Activated naive CD4-positive, alpha-beta T cell treated with anti-CD3 and anti-CD28 coated beads, Interleukin-2, amount 50 U/mL, for 16 hours (primary cell): ENCODE measurements at places on chromosomes 1 and 21.

GRCh38 chr1:226863446-226863845 lies 7.0 kb upstream of the PSEN2 start:
- no peak for DNase-seq

- no peak for DNase-seq
Observed at GRCh38 chr21:38997051-38997842, 186.0 kb downstream of the PSMG1 start.

DNA sequence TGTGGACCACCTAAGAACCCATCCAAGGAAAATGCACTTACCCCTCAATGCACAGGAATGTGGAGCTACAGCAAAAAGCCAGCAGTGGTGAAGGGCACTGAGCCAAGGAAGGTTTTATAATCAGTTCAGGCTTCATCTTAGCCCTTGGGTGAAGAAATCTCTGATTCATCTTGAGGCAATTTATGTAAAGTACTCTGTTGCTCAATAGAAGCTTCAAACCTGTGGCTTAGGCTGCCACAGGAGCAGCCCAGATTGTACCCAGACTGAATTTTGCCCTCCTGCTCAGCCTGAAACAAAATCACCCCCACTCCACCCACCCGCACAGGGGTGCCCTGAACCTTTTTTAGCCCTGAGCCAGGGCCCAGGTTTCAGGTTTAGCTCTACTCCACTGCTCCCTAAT lies at the start of gene S100A12:
Gene S100A12, minus strand, starts transcription at position 111 of the 400 bp plus-strand sequence. CDS start 1,029 bp downstream, outside the sequence.
- DNase-seq, result no peak

DNA sequence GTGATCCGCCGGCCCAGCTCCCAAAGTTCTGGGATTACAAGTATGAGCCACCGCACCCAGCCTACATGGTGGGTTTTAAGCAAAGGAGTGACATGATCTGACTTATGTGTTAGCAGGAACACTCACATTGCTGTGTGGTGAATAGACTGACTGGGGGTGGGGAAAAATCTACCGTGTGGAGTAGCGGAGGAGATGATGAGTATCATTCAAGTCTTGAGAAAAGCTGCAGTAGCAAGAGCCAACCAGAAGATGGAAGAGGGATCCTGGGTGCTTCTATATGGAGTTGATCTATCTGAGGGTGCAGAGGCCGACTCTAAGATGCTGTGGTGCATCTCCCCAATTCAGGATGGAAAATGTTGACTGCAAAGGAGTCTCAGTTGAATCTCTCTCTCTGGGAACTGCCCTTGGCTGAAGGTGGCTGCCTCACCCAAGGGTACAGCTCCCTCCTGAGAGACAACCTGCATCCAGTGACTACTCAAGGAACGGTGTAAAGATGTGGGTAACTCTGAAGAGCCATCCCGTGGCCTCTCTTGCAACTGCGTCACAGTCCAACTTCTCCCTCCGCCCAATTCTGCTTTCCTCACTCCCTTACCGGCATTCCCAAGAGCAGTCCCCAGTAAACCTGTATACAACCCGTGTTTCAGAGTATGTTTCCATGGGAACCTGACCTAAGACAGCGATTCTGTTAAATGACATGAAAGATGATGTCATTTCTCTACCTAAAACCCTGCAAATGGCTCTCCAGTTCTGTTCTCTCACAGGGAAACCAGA lies 7.4 kb upstream of the B3GALNT2 start:
- no peak for DNase-seq

DNA sequence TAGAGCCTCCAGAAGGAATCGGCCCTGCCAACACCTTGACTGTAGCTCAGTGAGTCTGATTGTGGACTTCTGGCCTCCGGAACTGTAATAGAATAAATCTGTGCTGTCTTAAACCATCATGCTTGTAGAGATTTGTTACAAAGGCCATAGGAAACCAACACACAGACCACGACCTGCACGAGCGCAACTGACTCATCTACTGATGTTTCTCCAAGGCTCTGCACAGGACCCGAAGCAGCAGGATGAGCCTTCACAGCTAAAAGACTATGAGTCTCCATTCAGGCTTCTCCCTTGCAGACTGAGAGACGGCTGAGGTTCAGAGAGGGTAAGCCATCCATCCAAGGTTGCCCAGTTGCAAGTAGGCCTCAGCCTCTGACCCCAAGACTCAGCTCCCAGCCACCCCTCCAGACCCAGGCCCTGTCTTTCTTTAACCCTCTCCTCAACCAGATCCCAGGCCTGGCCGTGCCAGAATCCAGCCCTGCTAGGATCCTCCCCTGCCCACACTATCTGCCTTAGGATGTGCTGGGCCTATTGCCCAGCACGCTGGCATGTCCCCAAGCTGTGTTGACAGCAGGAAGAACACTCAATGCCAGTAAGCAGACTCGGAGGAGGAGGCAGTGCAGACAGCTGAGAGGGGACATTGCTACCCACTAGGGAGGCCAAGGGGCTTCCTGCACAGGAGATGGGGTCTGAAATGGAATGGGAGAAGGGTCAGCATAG lies 109.0 kb downstream of the HMGB4 start:
- no peak for DNase-seq

DNA sequence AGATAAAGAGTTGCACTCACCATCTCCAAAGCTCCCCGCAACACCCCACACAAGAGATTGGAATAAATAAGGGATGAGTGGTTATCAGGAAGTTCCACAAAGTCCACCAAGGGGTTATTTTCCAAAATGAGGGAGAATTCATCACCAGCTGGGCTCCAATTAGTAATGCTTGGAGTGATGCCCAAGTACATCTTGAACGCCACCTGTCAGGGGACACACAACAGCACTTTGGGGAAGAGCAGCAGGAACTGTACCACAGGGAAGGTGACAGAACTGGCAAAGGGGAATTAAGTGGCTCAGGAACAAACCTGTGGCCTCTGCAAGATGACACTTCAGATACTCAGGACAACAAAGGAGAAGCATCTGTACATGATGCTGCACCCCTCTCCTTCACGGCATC lies 11.5 kb downstream of the TRAPPC3 start:
- no peak for DNase-seq

GRCh38 chr1:229114850-229115365 lies 156.0 kb upstream of the RAB4A start:
- DNase-seq, result no peak

GRCh38 chr1:21587602-21587953 lies 78.4 kb downstream of the ALPL start:
- DNase-seq, result no peak

DNA sequence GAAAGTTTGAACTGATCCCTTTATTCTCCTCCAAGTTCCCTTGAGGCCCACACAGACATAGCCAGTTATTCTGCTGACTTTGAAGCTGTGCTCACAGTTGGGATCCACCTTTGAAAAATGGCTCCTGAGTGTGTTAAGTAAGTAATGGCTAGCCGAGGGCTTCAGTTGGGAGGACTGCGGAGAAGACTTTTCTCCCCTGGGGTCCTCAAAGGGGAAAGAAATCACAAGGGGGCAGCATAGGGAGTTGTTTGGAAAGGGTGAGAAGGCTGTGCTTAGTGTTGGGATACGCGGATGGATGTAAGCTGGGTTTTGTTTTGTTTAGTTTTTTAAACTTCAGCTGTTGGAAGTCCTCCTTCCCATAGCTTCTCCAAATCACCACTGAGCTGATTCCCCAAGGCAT lies 8.3 kb downstream of the PGM1 start:
- no peak for DNase-seq

GRCh38 chr1:208851366-208851765 lies 607.2 kb upstream of the PLXNA2 start:
- DNase-seq, result no peak

DNA sequence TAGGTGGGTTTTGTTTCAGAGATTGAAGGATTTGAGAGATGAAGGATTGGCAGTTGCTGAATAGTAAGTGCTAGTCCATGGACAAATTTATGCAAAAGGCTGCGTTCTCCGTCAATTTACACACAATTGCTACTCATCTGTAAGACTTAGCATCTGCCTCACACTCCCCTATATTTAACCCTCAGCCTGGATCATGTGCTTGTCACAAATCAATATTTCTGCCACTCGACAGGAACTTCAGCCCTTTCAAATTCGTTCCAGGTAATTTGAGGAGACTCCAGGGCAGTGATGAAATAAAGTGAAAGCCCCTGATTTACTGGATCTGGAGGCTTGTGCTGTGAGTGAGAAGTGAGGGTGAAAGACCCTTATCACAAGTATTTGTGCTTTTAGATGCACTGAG lies 105.6 kb upstream of the UBE2U start:
- no peak for DNase-seq
